Panc1 (cell line): ENCODE measurements at places on chromosomes 4 and X.

- DNase-seq, result no peak
Observed at GRCh38 chrX:100710816-100711215, 21.1 kb downstream of the SYTL4 start.

GRCh38 chr4:168293386-168293975, 25.1 kb downstream of the DDX60 start:
- DNase-seq, result no peak

DNA sequence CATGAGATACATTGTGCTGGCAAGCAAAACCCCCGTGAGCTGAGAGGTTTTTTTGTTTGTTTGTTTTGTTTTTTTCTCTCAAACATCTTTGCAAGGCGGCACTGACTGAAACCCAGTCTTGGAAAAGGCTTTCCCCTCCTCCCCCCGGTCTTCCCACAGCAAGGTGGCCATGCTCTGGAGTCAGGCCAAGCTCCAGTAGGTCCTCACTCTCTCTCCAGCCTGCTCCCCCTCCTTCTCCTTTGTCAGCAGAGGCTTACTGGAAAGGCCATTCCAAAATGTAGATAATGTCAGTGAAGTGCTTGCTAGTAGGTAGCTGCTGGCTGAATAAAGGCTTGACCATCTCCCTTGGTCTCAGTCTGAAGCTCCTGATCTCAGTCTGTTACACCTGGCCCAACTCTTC, 32.6 kb downstream of the FRMPD3 start:
- DNase-seq, result no peak

DNA sequence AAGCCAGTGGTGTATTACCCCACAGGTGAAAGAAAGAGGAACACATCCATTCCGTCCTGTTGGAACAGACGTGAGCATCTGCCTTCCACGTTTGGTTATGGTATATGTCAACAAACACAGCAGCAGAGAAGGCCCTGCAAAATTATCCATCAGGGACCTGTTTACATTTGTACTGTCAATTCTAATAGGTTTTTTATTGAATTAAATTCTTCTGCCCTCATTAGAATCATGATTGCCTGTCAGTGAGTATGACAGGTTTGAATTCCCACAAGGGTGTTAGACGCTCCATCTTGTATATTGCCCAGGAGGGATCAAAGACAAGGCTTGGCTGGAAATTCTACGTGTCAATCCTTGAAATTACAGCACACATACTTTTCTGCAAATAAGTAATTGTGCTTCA, 339.9 kb upstream of the NOCT start:
- no peak for DNase-seq

DNA sequence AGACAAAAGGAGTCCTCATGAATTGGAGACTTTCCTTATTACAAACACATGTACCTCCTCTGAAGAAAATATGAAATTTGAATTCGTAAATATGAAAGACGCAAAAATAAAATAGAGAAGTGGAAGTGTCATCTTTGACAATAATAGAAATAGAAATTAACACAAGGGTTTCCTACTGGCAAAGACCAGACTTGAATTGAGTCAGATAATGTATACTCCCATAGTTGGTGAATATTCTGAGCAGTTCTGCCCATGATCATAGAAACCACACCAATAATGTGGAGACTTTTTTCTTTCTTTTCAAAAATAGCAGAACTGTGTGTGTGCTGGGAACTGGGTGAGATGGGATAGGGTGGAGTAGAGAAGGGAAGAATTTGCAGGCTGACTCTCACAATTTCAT, 277.7 kb upstream of the TET2 start:
- no peak for DNase-seq

GRCh38 chr4:109592367-109592766, 32.3 kb downstream of the MCUB start:
- no peak for DNase-seq

- no peak for DNase-seq
Observed at GRCh38 chr4:138055890-138056289, 186.3 kb downstream of the SLC7A11 start.

DNA sequence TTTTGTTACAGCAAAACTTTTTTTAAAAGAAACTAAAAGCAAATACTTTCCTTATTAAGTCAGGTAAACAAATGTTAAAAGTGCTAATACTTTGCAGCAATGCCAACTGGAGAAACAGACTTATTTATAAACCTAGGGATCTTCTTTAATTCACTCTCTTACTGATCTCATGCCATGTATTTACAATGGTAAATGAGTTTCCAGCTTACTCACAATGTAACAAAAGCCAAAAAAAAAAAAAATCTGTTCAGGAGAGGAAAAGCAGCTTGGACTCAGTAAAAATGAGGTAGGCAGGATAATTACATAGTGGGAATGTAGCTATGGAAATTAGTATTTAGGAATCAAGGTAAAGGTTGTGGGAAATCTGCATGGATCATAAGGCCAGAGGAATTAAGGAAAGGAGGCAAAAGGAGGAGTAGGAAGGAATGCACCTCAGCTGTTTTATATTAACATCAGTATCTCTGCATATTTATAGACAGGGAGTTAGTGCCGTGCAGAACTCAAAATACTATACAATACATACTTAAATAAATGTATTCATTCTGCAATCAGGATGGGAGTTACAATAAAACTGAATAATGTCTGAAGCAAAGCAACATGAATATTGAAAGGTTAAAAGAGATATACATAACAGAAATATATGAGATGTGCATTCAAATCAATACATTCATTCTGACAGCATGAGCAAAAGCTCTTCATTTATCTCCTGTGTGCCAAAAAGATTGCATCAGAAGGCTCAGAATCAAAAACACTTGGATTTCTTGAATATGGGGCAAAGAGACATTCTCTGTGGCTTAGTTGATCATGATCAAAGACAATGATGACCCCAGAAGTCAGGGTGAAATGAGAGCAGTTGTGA, 57.9 kb upstream of the ETNPPL start:
- no peak for DNase-seq
